ENCODE measurements at places on chromosomes 12 and 14.

GRCh38 chr12:25054783-25055144 is 105.9 kb upstream of the BCAT1 start:
- peak; percentile 69 for DNase-seq

DNA sequence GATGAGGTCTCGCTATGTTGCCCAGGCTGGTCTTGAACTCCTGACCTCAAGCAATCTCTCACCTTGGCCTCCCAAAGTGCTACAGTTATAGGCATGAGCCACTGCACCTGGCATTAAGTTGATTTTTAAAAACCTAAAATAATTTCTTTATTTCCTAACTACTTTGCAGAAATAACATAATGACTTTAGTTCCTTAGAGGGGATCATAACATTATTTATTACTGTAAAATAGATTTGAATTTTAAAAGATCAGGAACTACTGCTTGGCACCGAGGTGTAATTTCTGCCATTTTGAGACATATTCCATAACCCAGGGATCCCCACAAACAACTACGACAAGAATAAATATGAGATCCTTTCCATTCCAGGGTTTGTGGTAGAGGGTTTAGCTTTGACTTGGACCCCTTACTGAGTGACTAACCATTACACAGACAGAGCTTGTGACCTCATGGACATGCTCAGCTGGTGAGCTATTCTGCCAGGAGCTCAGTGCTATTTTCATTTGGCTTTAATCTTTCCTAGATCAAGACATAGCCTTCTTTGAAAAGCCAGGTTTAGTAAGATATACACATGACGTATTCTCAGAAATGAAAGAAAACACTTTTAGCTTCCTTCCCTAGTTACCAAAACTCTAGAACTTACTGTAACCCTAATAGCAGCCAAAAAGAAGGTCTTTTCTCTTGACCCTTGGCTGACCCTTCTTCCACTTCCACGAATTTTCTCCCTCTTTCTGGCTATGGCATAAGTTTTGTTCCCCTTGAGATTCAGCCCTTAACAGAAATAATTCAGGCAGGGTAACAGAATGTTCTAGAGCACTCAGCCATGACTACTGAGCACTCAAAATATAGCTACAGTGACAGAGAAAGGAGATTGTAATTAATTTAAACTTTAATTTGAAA is 75.1 kb upstream of the NUDT4 start:
- no peak for DNase-seq

- DNase-seq = no peak
Measured at GRCh38 chr12:122162976-122163375, 11.0 kb downstream of the IL31 start.

DNA sequence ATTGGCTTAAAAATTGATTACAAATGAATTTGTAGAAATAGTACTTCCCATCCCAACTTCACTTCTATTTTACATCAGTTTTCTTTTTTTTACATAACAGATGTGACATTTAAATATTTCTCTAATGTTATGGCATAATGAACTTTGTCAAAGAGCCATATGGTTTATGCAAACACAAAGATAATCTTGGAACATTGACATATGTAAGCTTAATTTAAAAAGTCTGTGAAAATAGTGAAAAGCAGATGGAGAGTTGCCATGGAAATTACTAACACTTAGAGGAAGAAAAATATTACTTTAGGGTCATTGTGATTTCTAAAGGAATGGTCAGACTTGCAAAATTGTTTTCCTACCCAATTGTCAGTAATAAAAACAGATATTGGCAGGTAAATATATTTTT is 232.4 kb downstream of the AEBP2 start:
- DNase-seq = no peak

DNA sequence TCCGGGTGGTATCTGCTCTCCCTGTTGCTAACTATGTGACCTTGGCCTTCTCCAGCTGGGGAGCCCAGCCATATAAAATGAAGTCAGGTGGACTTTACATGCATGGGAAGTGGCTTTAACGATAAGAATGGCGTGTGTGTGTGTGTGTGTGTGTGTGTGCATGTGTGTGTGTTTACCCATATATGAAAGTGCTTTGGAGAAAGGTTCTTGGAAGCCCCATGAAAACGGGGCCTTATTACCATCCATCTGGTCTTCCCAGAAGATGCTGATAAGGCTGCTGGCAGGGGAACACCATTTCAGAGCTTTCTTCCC is 94.8 kb downstream of the LRRC74A start:
- no peak for DNase-seq

DNA sequence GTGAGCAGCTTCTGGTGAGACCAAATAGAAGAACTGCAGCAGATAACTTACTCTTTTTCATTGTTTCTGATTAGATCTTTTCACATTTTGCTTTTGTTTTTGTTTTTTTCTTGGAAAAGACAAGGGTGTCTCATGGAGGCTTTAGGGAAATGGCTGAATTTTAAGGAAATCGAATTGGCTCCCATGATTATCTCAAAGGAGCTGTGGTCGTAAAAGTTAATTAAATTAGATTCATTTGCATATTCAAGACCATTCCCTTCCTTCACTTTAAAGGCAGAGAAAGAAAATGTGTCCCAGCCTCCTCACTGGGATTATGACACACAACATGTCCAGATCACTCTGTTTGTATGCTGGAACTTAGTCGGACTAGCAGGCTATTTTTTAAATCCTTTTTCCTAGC is 106.4 kb upstream of the MDM1 start:
- no peak for DNase-seq

DNA sequence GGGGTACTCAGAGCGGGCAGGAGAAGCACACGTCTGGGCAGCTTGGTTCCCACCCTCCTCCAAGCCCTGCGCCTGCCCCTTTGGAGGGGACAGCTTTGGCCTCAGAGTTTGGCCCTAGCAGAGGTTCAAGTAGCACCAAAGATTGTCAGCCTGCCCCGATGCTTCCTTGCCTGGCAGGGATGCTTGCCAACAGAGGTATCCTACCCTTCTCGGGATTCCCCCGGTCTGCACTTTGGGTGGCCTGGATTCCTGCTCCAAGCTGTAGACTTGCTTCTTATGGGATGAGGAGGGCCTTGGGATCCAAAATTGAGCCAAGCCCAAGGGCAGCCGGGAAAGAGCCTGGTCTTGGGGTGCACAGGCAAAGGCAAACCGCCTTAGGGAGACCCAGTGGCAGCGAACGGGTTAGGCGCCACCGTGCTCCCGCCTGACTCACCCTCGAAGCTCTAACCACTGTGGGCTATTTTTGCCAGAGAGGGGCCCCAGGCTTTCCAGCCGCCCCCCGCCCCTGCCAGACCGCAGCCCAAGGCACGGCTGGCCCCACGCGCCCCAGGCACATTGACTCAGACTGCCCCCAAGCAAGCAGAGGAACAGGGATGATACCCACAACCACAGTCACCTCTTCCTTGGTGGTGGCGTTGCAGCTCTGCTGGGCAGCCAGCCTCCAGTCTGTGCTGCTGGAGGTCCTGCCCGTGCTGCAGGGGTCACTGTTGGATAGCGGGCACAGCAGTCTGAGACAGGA is 847 bp upstream of the WNT10B start:
- peak; percentile 58 for DNase-seq

- no peak for DNase-seq
Measured at GRCh38 chr14:104732355-104732804, 8.4 kb downstream of the ADSS1 start.

DNA sequence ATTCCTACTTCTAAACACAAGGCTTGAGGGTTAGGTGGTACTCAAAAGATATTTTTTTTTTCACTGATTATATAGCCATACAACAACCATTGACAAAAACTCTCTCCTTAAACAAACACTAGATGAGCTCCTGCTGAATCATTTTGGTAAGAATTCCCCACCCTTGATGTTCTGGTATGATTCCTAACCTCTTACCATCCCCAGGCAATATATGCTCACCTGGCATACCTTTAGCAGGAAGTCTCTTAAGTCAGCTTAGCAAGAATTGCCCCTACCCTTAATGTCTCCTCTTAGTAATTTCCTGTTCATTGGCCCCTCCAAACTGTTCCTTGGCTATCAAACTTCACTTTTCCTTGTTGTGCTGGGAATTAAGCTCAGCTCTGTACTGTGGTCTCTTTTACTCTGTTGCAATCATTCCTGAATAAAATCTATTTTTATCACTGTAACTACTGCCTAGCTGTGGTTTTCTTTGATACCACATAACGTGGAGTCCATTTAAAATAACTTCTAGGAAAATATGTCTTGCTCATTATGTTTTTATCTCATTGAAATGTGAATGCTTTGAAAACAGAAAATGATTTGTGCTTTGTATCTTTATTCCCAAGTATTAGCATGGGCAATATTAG is 712.6 kb downstream of the SLC16A7 start:
- DNase-seq = no peak

DNA sequence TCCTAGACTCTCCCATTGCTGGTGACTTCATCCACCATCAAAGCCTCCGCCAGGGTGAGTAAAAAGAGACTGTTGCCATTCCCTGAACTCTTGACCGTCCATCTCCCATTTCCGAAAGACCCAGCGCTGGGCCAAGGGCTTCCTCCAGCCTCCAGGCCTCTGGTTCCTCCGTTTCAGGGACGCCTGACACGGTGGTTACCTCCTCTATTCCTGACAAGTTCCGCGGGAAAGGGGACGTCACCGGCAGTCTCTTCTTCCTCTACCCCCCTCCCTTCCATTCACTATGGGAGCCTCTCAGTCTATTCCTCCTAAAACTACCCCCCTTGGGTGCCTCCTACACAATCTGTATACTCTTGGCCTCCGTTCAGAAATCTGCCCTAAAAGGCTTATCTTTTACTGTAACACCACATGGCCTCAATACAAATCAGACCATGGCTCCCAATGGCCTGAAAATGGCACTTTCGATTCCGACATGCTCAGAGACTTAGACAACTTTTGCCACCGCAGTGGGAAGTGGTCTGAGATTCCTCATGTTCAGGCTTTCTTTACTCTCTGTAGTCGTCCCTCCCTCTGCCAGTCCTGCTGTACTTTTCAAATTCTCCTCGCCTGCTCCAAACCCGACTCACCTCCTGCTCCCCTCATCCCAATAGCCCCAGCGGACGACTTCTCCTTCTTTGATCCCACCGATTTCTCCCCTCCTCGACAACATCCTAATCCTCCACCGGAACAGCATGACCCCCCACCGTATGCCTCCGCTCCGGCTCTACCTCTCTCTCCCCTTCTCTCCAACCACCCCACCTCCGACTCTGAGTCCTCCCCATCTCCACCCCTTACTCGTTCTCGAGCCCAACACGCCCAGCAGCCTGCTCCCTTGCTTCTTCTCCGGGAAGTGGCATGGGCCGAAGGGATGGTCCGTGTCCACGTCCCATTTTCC is 70.4 kb downstream of the MOK start:
- no peak for DNase-seq

DNA sequence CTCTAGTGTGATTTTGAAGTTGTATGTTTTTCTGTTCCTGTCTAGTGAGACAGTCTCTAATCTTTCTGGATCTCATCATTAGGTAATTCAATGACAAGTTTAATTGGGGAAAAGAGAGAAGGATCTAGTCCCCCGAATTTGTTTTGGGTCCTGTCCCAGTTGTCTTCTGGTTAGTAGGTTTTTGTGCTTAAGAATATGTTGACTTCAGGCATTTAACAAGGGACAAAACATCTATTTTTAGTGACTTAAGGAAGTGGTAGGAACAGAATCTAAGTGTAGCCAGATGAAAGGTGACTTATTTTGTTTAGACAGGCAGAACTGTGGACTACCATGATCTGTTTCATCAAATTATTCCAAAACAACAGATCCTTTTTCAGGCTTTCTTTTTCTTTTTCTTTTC is 2.2 kb downstream of the GPATCH2L start:
- no peak for DNase-seq

DNA sequence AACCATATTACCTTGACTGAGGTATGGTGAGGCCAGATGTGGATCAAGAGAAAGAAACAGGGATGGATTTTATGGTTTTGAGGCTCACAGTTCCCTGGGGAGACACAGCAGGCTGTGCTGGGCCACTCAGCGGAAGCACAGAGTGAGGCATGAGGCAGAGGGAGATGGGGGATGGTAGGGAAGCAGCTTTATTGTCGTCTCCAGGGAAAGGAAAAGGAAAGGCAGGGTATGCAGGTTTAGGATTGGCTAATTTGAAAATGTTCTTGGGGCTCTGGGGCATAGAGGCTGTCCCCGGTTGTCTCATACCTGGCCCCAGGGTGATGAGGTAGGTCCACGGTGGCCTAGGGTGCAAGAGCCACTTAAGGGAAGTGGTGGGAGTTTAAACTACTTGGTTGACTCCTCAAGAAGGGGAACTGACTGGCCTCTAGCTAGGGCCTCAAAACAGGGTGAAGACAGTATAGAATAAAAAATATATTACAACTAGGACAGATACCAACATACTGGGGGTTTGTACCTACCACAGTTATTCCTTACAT is 322.8 kb downstream of the RGS6 start:
- no peak for DNase-seq

GRCh38 chr14:104037903-104038302 is 47.6 kb upstream of the ASPG start:
- no peak for DNase-seq

DNA sequence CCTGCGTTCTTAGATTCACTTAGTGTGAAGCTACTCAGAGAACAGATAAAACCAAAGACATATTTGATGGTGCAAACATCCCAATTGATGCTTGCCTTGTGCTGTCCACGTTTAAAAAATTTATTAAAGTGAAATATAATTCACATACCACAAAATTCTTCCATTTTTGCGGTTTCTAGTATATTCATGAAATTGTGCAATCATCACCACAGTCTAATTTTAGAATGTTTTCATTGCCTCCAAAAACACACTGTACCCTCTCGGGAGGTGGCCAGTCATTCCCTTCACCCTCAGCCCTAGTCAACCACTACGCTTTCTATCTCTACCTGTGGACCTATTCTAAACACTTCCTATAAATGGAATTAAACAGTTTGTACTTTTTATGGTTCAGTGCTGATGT is 1109.2 kb downstream of the FLRT2 start:
- DNase-seq = no peak

- no peak for DNase-seq
Measured at GRCh38 chr12:62899568-62900390, 35.2 kb downstream of the PPM1H start.

- no peak for DNase-seq
Measured at GRCh38 chr12:67514502-67514901, 134.0 kb upstream of the DYRK2 start.

GRCh38 chr12:56991319-56992246 is 14.8 kb downstream of the ZBTB39 start:
- DNase-seq = no peak

DNA sequence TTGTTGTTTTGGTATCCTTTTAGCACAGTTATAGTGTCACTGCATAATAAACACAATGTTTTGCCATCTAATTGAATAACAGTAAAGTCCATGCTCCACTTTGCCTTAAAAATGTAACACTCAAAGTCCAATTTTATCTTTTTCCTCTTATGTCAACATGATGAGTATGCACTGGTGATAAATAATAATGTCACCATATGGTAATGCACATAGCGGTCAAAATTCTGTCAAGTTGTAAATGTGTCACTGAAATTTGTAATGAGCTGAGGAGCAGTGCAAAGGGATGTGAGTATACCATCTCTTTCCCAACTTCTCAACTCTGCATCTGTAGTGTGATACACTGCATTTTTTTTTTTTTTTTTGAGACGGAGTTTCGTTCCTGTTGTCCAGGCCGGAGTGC is 65.7 kb downstream of the EML5 start:
- DNase-seq = no peak

GRCh38 chr12:119169150-119169549 is 9.6 kb upstream of the HSPB8 start:
- no peak for DNase-seq

- DNase-seq = no peak
Measured at GRCh38 chr12:98691351-98691750, 46.3 kb downstream of the APAF1 start.

- peak; percentile 64 for DNase-seq
Measured at GRCh38 chr12:12474471-12474928, 88.2 kb downstream of the DUSP16 start.
